ENCODE measurements at places on chromosomes 2 and 18.

- no peak for DNase-seq
These were observed 103.9 kb downstream of the EVA1A start for GRCh38 chr2:75456825-75457224.

GRCh38 chr2:171943869-171944268 is 21.6 kb downstream of the HAT1 start:
- DNase-seq: no peak

DNA sequence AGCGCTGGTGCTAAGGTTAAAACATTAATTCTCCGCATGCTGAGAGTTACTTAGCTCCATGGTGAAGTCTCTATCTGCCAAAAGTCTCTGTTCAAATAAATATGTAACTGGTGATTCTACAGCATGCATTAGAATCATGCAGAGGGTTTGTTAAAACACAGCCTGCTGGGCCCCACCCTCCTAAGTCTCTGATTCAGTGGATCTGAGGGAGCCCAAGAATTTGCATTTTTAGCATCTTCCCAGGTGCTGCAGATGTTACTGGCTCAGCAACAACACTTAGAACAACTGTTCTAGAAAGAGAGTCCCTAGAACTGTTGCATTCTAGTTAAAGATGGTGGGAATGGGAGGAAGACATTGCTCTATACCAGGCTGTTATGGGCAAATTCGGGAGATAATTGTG is 73.4 kb downstream of the DPP10 start:
- no peak for DNase-seq

DNA sequence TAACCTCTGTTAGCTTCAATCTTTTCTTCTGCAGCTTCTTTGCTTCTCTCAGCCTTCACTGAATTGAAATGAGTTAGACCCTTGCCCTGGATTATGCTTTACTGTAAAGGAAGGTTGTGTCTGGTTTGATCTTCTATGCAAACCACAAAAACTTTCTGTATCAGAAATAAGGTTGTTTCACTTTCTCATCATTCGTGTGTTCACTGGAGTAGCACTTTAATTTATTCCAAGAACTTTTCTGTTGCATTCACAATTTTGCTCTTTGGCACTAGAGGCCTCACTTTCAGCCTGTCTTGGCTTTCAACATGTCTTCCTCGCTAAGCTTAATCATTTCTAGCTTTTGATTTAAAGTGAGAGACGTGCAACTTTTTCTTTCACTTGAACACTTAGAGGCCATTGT is 365.3 kb downstream of the TDRD15 start:
- DNase-seq: no peak

DNA sequence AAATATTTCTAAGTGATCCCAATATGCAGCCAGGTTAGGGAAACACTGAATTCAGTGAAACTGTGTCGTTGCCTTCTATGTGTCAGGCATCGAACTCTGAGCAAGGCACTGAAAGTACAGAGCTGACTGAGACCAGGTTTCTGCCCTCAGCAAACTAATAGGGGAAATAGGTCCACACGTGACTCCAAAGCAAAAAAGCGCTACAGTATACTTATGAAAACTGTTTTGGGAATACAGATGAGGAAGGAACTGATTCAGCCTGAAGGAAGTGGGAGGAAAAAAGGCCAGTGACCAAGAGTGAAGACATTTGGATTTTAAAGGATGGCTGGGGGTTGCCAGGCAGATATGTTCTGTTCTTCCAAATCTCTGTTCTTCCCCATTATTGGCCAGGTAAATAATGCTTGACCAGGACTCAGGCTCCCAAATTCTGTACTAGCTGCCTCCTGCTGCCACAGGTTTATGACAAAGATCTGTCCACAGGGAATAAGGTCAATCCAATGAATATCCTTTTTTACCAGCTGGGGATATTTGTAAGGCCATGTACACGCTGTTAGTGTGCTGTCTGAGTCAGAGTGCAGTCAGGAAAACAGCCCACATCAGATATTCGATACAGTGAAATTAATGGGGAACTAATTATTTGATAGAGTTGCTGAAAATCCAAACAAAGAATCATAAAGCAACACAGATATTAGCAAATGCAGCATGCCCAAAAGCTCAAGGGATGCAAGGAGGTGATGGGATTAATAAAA is 24.5 kb upstream of the INPP4A start:
- DNase-seq: no peak

DNA sequence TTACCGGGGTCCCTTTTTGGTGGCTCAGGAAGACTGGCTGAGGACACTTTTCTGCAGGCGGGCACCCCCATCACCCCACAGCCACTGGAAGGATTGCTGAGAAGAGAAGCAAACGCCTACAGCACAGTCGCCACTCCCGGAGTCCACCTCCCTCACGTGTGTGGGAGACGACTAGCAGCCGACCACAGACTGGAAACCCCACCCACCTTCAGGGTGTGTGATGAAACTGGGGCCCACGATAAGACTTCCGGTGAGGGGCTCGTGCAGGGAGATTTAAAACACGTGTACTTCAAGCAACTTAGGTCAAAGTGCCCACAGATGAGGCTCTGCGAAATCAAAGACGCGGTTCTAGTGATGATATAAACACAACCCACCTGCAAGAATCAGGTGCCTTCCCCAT is 26.3 kb downstream of the MBP start:
- DNase-seq: no peak

- no peak for DNase-seq
These were observed 16.2 kb downstream of the AFF3 start for GRCh38 chr2:100126201-100126600.

DNA sequence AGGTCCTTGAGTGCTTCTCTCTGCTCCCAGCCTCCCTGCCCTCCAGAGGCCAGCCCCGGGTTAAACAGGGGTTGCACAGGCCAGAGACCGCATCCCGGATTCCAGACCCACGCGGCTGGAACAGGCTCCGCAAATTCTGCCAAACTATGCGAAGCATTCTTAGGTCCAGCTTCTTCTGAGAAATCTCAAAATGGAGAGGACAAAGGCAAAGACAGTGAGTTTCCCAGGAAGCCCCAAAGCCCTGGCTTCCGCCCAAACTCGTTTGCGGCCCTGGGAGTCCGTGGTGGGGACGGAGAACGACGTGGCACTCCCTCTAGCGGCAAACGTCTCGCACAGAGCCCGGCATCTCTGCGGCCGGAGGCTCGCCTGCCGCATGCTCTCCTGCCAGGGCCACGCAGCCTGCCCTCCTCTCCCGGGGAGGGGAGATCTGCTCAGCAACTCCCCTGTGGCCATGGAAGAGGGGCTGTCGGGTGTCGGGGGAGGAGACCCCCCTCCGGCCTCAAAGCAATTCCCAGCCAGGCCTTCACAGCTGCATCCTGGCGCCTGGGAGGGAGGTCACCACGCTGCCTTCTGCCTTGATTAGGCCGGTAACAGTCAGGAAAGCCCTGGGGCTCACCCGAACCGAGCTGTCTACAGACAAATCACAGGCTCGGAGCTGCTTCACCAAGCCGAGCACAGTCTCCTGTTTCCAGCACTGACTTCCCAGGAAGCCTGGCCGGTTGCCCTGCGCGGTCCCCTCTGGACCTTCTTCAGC is 33.4 kb upstream of the KLHL29 start:
- DNase-seq: peak; percentile 90

DNA sequence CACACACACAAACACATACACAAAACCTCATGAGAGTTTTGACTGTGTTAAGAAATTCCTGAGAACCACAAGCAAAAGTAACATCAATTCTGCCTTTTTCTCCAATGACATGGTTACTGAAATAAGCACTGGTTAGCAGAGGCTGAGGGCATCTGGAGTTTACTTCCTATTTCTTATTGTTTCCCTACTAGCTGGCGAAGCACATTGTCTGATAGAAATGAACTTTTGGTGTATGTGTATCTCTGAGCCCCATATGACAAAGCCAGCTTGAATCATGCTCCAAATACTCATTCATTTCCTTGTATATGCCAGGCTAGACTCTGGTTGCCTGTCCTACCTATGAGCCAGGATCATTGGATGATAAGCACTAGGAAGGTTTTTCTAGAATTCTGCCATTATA is 203.1 kb downstream of the NCKAP5 start:
- no peak for DNase-seq

DNA sequence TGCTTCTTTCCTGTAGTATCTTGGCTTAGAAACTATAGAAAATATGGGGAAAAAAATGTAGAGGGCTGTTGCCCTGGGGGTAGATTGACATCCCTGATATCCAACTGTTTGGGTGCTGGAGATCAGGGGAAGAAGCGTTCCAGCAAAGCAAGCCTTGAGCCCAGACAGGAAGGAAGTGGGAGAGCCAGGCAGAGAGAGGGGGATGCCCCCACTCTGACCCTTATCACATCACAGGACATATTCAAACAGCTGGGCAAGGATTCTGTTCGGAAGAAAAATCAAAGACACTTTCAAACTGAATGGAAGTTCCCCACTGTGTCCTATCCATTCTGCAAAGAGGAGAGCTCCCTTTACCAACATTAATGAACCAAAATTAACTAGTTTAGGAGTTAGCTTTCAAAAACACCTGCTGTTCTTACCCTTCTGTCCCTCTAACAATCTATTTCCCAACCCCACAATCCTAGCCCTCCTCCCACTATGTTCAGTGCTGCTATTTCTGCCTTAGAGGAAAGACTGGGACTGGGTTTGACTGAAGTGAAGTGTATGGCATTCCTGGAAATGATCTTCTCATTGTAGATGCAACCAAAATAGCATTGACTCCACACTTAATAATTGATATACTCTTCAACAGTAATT is 16.9 kb upstream of the KCNG3 start:
- DNase-seq: no peak

- DNase-seq: peak; percentile 71
These were observed 891 bp upstream of the KHK start for GRCh38 chr2:27085673-27086089.

- DNase-seq: no peak
These were observed 34.4 kb upstream of the ACADL start for GRCh38 chr2:210259687-210260086.

- no peak for DNase-seq
These were observed 73.0 kb downstream of the NCAPH start for GRCh38 chr2:96408616-96409015.

DNA sequence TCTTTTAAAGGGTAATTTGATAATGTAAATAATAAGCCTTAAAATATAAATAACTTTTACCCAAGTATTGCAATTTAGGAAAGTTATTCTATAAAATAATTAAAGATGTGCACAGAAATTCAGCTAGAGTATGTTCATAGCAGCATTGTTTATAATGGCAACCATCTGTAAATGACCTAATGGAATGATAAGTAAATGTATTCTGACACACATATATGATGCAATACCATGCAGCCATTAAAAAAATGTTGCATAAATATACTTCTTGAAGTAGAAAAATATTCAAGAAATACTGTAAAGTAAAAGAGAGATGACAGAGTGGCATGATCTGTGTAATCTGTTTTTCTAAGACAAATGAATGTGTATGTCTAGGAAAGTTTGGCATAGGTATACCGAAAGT is 545.7 kb downstream of the ZEB2 start:
- DNase-seq: no peak

DNA sequence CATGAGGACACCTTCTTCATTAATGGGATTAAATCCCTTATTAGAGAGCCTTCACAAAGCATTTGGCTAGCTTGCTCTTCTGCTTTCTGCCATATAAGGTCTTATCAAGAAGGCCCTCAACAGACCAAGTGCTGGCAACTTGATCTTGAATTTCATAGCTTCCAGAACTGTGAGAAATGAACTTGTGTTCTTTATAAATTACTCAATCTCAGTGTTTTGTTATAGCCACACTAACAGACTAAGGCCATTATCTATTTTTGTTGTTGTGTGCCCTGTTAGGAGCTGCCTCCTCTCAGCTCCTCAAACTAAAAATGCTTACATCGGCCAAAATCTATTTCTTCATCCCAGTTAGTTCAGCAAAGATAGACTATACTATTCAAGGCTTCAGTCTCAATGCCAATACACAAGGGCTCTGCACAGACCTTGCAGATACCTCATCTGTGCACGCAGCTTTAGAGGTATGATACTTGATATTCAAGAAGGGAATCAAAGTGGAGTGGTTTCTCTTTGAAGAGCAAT is 182.9 kb downstream of the GPD2 start:
- no peak for DNase-seq

DNA sequence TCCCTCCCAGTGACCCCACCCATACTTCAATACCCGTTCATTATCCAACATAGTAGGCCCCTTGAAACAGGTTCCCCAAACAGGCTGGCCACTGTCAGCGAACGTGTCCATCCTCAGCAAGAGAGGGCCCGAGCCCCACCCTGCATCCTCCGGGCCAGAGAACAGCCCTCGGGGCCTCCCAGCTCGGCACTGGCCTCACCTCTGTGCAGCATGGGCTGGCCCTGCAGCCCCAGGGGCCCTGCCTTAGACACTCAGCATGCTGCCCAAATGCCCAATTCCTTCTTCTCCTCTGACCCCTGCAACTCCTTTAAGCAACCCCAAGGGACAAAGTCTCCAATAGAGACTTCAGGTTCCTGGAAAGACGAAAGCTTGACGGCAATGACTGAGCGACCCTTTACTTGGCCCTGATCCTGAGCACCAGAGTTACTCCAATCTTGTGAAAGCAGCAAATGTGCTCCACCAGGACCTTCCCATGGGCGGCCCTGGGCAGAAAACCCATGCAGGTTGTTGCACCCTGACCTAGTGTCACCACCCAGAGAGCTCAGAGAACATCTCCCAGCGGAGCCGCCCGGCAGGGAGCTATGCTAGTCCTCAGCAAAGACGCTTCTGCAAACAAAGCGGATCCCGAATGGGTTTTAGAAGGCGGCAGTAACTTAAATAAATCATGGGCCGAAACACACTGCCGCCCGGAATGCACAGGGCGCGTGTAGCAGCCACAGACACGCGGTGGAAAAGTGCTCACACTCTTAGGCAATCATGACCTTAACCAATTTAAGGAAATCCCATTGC is 782 bp downstream of the COL6A3 start:
- DNase-seq: no peak

DNA sequence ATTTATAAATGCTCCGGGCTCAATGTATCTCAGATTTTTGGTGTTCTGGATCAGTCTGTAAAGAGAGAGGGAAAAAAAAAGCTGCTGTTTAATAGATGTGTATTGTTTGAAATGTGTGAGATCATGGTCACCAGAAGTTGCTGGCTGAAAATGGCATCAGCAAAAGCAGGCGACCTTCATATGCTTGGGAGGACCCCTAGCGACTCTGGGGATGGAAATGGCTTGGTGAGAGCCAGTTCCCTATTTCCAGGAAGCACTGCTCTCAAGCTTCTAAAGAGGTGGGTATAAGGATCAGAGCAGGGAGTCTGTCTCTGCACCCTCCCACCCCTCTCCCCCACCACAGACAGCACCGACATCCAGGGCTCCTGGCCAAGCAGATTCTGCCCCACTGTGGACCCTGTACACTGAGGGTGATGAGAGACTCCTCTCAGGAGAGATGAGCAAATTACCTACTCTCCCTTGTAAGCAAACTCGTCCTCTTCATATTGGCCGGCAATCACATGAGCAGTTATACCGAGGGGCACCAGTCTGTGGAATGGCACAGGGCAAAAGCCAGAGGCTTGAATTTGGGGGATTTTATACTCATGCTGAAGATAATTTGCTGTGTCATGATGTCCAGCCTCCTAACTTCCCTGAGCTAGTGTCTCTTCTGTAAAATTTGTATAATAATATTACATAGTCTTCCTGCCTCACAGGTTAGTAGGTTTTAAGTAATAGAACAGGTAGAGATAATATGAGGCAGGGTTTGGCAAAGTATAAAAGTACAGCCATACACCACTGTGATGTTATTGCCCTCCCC is 29.6 kb downstream of the LHCGR start:
- no peak for DNase-seq

GRCh38 chr2:178550352-178550751 is 70.1 kb downstream of the PLEKHA3 start:
- no peak for DNase-seq
